Activated CD4-positive, alpha-beta T cell treated with anti-CD3 and anti-CD28 coated beads for 24 hours (primary cell): ENCODE measurements at places on chromosomes 2 and 18.

DNA sequence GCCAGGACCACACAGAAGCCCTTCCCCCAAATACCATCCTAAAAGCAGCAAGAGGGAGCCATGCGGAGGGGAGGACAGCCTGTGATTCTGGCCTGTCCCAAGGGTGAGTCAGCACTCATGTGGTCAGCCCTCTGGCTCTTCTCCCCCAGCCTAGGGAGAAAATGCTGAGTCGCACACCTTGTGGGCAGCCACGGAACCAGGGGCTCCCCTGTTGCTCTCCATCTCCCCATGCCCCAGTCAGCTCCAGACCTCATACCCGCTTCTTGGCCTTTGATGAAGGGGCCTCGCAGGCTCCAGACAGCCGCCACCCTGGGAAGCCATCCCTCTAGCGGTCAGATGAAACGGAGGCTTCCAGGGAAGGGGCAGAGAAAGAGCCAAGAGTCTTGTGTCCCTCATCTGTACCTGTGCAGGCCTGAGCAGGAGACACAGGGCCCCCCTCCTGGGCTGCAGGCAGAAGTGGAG is 181.3 kb upstream of the SIX2 start:
- no peak for DNase-seq

GRCh38 chr2:8679827-8680731 is 1.8 kb upstream of the ID2 start:
- no peak for DNase-seq

- DNase-seq: no peak
Measured at GRCh38 chr2:2306878-2307277, 24.2 kb downstream of the MYT1L start.

- DNase-seq: no peak
Measured at GRCh38 chr18:43079422-43079821, 36.1 kb downstream of the RIT2 start.

- DNase-seq: no peak
Measured at GRCh38 chr2:23354554-23354953, 30.4 kb upstream of the KLHL29 start.

GRCh38 chr18:21303895-21304294 is 61.9 kb downstream of the GREB1L start:
- DNase-seq: no peak

DNA sequence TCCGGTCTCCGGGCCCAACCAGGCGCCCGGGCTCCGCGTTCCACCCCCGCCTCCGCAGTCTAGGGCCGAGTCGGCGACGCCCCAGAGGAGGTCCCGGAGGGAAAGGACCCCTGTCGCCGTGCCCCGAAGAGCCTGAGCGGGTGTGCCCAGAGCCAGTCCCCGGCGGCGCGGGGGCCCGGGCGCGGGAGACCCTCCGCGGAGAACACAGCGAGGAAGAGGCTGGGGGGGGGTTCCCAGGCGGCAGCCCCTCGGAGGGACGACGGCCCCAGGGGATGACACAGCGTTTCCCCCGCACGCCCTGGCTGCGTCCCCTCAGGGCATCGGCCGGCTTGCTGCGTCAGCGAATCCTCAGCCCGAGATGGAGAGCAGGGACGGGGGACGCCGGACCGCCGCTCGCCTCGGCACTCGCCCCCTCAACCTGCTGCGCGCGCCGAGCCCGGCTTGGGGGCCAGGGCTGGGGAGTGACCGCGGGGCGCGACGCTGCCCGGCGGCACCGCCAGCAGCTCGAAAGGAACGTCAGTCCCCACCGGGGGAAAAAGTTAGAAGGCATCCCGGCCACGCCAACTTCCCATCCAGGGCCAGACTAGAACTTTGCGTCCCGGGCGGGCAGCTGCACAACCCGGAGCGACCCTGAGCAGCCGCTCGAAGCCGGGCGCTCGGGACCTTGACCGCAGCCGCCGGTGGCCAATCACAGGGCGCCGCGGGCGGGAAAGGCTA is 711 bp downstream of the SFXN5 start:
- DNase-seq: peak; percentile 17

DNA sequence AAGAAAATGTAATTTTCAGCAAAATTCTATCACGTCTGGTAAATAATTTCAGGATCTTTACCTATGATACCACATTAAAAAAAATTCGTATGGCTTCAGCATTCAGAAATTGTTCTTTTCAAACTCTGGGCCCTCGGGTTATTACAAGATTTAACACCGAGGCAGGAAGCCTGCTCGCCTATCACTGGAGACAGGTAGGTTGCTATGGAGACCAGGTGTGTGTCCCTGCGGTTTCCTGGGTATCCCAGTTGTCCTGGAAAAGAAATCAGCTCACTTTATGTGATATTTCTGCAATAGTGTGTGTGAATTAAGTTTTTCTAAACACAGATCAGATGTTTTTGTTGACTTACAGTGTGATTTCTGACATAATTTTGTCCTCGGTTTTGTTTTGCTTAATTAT is 14.2 kb downstream of the HPCAL1 start:
- no peak for DNase-seq

DNA sequence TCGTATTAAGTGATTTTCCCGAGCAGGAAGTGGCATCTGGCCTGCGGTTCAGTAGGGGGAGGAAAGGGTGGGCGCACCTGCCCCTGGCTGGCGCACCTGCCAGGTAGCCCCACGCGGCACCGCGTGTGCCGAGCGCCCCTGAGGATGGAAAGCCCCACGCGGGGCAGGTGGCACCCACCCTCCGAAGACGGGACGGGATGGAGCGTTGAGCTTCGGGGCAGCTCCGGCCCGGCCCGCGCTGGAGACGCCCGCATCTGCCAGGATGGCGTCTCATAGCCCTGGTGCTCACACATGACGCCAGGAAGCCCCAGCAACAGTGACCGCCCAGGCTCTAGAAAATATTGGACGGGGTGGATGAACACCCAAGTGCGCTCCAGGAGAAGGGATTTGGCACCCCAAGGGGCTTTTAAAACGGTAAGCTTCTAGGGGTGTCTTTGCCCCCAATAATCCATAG is 2.5 kb upstream of the NFATC1 start:
- no peak for DNase-seq

DNA sequence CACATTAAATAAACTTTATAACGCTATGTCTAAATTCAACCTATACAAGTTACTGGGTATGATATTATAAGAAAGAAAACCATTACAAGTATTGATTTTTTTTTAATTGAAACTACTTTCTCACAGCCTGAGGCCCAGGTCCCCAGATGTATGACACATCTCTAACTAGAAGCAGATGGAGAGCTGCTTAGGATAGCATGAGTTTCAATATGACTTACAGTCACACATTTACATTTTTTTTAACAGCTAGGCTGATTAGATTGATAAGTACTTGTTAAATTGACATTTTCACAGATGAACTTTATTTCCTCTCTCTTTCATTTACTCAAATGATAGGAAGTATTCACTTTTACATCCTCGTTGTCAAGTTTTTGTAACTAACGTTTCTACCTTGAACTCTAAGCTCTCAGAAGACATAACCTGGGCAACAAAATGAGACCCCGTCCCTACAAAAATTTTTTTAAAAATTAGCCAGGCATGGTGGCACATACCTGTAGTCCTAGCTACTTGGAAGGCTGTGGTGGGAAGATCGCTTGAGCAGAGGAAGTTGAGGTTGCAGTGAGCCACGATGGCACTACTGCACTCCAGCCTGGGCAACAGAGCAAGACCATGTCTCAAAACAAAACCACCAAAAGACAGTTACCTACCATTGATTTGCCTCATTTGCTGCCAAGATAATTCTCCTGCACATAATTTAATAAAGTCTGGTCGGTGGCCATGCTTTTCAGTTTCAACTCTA is 52.4 kb downstream of the STK39 start:
- DNase-seq: no peak

GRCh38 chr18:45617284-45617683 is 2.0 kb downstream of the SLC14A2 start:
- no peak for DNase-seq

DNA sequence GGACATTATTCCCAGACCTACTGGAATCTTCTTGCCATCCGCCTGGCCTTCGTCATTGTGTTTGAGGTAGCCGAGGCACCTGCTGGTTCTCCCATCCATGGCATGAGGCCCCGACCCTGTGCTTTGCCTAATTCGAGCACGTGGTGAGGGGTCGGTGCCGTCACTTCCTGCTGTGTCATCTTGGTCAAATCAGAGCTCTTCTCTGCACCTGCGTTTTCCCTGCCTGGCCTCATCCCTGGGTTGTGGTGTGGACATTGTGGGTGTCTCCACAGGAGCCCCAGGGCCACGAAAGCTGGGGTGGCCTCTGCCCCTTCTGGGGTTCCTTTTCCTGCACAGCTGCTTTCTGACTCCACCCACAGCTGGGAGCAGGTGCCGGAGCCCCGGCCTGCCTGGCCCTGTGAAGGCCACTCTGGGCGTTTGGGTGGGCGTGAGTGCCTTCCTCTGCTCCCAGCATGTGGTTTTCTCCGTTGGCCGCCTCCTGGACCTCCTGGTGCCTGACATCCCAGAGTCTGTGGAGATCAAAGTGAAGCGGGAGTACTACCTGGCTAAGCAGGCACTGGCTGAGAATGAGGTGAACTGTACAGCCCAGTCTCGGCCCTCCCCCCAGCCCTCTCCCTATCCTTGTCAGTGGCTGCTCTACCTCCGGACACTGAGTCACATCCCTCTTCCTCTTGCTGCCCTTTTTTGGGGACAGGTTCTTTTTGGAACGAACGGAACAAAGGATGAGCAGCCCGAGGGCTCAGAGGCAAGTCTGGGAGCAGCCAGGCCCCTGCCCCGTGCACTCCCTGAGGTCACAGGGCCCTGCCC is 34.9 kb downstream of the ANO7 start:
- DNase-seq: no peak

DNA sequence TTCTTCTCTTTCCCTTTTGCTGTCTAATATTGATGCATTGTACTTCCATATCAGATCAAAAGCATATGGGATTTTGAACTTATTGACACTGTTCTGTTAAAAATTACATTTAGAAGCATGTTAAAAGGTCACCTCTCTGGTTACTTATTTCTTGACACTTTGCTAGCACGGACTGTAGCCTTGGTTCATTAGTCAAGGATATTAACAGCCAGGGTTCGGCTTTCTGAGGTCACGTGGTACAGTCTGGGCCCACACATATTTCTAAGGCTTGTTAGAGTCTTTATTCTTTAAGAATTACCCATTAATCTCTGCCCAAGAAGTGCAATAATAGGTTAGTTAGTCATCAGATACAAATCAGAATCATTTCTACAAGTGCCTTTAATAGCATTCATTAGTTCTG is 1035.8 kb upstream of the FANCL start:
- DNase-seq: no peak

- DNase-seq: no peak
Measured at GRCh38 chr18:10475276-10475653, 20.8 kb downstream of the APCDD1 start.

GRCh38 chr2:121104721-121105141 is 180.3 kb downstream of the TFCP2L1 start:
- no peak for DNase-seq

GRCh38 chr2:167939514-167940345 is 307.7 kb downstream of the STK39 start:
- no peak for DNase-seq

DNA sequence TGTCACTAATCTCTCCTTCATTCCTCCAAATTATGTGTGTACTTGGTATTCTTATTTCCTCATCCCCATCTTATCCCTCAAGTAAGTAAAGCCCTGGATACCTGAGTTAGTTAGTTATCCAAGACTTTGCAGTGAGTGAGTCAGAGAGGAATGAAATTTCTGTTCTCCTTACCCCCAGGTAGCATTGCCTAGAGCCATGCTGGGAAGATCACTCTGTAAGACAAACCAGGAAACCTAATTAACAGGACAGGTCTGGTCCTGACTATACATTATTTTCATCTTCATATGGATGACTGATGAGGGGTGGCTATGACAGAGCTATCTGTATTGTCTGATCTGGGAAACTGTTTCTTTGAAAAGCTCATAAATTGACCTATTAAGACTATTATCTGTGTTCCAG is 55.0 kb upstream of the ITGA6 start:
- no peak for DNase-seq

- no peak for DNase-seq
Measured at GRCh38 chr2:38375696-38376345, 1.3 kb downstream of the ATL2 start.

DNA sequence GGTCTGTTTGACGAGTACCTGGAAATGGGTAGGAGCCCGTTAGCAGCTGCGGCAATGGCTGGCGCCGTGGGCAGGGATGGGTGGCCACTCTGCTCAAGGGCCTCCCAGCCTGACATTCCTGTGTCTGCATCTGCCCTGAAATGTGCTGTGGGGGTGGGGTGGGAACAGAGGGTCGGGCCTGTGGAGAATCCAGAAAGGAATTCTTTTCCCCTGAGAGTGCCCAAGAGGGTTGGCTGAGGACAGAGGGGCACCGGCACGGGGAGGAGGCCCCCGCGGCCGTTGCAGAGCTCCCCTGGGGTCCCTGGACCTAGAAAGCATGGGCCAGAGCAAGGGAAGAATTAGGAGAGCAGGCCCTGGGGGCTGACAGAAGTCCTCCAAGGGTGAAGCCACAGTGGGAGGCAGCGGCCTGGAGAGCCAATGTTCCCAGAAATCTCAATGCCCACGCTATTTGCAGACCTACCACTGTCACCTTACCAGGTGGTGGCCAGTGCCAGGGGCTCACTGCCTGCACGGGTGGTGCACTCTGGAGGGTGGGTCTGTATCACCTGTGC is 27.8 kb downstream of the ANO7 start:
- no peak for DNase-seq

DNA sequence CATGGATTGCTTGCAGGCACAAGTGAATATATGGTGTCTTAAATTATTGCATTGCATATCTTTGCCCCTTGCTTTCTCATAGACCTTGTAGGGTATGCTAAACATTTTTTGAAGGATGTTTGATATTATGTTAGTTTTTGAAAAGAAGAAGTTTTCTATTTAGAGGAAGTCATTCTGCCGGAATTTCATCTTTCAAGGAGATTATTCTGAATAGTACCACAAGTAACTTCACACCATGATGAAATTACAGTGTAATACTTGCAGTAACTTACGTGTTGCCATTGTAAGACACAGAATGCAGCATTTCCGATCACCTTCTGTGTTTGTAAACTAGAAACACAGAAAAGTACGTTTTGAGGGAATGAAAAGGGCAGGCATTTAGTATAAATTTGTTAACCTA is 71.9 kb downstream of the ACVR2A start:
- no peak for DNase-seq

DNA sequence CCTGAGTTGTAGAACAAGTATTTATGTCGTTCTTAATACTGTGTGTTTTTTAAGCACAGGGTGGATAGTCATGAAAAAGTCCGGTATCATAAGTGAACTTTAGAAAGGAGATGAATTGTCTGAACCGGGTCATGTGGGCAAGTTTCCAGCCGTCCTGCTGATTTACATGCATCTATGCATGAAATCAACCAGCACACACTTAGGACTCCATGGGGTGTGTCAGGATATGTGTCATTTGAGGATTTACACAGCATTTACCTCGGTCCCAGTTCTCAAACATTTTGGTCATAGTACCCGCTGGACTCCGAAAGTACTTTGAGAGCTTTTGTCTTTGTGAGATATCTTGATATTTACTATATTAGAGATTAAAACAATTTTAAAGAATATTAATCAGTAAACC is 47.5 kb upstream of the TWSG1 start:
- no peak for DNase-seq
